ENCODE measurements at places on chromosomes 5 and 9.

DNA sequence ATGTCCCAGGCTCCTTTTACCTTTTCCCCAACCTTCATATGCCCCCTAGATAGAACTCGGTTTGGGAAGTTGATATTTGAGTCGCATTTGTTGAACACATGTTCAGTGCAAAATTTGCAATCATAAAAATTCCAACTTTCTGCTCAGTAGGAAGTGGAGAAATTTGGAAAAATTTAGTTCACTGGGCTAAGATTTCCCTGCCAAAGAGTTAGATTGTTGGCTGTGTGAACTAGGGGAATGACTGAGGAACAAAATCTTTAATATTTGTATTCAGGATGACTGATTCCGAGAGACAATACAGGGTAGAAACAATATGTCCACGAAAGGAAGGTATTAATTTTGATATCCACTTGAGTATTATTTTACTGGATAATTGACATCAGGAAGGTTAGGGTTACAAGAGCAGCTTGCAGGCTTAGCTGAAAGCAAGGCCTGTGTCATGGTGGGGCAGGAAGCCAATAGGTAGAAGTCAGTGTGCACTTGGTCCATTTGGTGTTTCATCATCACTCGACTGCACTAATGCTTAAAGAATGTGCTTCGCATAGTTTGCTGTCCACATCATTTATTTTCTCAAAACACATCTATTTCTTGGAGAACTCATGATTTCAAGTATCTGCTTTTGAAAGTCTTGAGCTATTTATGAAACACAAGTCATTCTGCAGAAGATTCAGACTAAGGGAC is 59.4 kb upstream of the GNA14 start:
- DNase-seq, result peak; percentile 90

DNA sequence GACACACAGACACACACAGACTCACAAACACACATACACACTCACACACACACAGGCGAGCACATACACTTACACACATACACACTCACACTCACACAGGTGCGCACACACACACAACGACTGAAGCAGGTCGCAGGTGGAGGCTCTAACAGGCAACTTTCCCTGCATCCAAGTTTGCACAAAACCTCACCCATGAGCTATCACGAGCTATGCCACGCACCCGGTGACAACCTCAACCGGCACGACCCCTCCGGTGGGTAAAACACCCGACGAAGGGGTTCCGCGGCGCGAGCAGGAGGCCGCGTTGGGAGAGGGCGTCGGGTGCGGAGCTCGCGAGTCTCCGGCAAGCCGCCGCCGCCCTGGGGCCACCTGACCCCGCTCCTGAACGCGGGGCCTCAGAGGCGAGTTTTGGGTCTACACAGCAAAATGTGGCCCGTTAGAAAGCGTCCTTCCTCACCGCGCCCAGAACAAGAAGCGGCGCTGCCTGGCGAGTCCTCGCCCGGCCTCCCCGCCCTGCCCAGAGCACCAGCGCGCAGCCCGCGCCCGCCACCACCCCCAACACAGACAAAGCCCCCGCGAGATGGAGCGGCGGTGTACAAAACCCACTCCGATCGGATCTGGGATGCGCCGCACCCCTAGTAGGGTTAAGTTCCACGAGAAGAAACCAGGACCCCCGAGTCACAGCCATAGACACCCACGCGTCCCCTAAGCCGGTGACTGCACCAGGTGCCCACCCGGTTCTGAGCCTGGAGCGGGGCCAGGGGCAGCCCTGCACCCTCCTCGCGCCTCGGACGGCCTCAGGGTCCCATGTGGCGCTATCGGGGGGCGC is 665 bp downstream of the SLC6A3 start:
- no peak for DNase-seq

DNA sequence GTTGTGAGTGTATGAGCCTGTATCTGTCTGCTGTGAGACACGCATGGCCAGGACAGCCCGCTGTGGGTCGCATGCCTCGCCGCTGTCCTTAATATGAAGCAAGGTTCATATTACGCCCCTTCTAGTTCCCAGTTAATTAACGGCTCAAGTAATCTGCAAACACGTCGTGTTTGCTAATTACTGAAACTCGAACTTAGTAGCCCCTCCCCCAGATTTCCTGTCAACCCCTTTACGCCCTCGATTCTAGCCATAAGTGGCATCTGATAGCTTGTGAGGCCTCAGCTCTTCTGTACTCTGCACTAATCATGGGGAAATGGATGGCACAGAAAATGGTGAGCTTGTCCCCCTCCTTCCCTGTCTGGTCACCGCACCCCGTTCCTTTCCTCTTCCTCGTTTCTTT is 116.9 kb upstream of the OTULINL start:
- no peak for DNase-seq

GRCh38 chr5:163760498-163760897 is 255.1 kb downstream of the MAT2B start:
- DNase-seq, result no peak

GRCh38 chr9:95246547-95246946 is 71.0 kb downstream of the FANCC start:
- no peak for DNase-seq

GRCh38 chr9:85914108-85914507 is 26.8 kb upstream of the NAA35 start:
- no peak for DNase-seq

DNA sequence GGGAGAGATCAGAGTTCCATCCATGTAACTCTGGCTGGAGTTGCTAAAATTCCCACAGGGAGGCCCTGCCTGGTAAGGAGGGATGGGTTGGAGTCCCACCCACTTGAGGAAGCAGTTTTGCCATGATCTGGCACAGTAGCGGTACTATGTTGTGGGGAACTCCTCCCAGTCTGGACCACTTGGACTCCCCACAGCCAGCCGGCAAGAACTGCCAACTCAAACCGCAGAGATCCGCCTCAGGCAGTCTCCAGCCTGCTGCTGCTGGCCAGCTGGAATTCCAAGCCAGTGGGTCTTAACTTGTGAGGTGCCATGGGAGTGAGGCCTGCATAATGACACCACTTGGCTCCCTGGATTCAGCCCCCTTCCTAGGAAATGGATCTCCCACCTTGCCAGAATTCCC is 151.9 kb downstream of the NDUFS4 start:
- peak; percentile 5 for DNase-seq

GRCh38 chr5:179804555-179804947 is 2.1 kb downstream of the MGAT4B start:
- DNase-seq, result no peak

GRCh38 chr5:178432421-178433272 is 157.5 kb downstream of the COL23A1 start:
- peak; percentile 66 for DNase-seq

GRCh38 chr9:98811051-98811650 is 3.7 kb downstream of the GALNT12 start:
- DNase-seq, result peak; percentile 56

- DNase-seq, result no peak
Observed at GRCh38 chr9:133273098-133273497, 1.9 kb downstream of the ABO start.

DNA sequence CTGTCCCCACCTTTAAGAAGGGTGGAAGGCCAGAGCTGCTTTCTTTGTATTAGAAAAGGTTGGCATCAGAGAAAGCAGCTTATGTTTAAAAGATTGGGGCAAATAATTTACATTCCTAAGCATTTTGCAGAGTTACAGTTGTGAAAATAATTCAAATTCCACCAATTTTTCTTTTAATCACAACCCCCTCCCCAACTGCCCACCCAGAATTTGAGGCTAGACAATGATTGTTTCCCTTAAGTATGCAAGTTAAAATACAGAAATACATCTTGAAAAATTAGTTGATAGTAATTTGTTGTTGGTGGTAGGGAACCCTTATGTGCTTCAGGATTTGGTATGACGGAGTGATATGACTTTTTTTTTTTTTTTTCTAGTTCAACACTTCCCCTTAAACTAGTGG is 133.0 kb downstream of the ZSWIM6 start:
- no peak for DNase-seq
